ENCODE measurements at places on chromosomes 3 and 15.

GRCh38 chr15:77023576-77024272 is 28.8 kb downstream of the PSTPIP1 start:
- DNase-seq = no peak

- no peak for DNase-seq
These were observed 27.7 kb downstream of the FAH start for GRCh38 chr15:80180468-80180867.

GRCh38 chr3:73656241-73656890 is 31.6 kb upstream of the PDZRN3 start:
- no peak for DNase-seq

DNA sequence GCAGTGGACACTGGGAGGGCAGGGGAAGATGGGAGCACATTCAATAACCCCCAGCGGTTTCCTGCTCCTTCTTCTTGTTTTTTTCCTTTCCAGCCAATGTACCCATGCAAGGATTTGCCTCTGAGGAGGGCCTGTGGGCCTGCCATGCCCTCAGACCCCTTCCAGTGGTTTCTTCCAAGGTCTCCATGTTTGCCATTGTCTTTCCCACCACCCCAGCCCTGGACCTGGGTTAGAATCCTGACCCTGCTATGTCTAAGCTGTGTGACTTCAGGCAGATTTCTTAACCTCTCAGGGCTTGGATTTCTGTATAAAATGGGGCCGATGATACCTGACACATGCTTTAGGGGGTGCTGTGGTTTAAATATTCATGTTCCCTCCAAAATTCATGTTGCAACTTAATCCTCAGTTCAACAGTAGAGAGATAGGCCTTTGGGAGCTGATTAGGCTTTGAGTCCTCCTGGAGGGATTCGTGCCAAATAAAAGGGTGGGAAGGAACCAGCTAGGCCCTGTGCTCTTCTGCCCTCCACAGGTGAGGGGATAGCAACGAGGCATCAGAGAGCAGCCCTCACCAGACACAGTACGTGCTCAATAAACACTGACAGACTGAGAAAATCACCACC is 46.3 kb upstream of the FLNB start:
- DNase-seq = no peak

DNA sequence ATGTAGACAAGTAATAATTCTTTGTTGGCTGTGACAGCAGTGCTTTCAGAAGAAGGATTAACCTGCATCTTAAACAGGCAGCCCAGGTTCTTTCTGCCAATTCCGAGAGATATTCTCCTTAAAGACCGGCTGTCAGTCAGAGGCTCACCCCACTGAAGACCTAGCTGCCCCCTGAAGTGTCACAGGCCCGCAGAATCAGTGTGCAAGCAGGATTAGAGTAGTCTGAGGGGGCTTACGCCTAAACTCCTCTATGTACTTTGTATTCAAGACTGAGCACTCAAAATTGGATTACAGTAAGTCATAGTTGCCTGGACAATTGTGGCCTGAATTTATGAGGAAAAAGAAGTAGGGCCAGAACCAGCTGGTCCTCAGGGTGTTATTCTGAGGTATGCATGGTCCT is 342.9 kb downstream of the CLSTN2 start:
- no peak for DNase-seq

DNA sequence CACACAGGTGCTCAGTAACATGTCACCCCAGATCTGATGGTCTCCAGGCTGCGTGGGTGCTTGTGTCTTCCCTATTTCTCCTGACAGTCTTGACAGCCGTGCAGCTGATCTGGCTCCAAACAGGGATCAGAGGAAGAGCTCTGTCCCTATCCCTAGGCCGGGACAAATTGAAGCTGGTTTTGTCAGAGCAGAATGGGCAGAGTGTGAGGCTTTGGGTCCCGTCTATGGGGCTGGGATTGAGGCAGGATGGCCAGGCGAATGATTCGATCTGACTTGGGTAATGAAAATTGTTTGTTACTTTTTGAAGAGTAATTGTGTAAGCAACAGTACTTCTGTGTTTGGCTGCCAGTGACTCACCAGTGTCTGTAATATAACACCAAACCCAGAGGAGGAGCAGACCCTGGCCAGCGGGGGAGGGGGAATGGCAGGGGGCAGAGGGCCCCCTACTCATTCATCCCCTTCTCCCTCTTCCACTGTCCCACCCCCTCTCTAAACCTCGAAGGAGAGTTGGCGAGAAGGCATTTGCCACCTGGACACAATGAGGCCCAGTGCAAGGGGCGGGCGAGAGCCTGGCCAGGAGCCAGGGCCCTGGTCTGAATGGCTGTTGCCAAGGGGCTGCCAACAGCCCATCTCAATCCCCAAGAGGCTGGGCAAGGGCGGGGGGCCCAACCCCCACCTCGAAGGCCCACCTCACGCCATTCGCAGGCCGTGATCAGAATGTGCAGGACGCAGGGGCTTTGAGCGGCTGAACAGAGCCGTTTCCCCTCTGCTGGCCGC is 4.9 kb upstream of the MAGEF1 start:
- no peak for DNase-seq

- no peak for DNase-seq
These were observed 136.6 kb downstream of the TMCC1 start for GRCh38 chr3:129756871-129757270.

DNA sequence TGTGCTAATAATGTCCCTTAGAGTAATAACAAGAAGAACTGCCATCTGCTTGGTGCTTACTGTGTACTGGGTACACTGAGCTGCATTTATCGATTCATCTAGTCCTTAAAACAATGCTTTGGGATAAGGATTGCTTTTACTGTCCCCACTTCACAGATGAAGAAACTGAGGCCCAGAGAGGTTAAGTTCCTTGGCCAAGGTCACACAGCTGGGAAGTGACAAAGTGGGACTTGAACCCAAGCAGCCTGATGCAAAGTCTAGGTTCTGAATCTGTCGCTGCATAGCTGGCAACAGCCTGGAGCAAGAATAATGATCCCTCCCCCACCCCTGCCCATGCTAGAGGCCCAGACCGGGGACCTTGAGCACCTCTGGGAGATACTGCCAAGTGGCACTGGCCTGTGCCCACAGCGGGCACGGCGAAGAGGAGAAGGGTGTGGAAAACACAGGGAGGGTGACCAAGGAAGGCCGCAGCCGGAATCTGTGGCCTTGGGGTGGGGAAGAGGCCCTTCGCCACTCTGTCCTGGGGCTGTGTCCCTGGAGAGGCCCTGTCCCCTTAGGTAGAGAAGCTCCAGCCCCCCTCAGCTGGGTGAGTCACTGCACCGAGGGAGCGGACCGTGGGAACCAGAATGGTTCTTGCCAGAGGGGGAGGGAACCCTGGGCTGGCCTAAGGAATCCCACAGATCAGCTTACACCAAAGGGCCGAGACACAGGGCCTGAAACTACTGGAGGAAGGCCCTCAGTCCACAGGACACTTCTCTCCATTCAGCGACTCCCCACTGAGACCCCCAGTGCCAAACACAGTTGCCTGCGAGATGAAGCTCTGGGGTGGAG is 3.5 kb downstream of the PLXND1 start:
- DNase-seq = no peak

DNA sequence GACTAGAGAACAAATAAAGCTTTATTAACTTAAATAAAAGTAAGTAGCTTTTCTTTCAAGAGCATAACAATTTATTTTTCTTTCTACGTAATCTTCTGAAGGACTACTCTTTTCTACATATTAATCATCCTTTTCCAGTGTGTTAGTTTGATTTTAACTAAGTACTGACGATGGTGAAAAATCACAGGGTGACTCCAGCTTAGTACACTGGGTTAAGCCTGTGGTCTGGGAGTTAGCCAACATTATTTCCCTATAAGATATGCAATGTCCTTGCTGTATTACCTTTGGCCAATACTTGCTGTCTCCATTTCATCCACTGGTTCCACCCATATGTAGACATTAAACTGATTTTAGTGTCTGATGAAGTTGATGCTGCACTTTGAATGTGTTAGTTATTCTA is 508.6 kb upstream of the SUCLG2 start:
- no peak for DNase-seq

DNA sequence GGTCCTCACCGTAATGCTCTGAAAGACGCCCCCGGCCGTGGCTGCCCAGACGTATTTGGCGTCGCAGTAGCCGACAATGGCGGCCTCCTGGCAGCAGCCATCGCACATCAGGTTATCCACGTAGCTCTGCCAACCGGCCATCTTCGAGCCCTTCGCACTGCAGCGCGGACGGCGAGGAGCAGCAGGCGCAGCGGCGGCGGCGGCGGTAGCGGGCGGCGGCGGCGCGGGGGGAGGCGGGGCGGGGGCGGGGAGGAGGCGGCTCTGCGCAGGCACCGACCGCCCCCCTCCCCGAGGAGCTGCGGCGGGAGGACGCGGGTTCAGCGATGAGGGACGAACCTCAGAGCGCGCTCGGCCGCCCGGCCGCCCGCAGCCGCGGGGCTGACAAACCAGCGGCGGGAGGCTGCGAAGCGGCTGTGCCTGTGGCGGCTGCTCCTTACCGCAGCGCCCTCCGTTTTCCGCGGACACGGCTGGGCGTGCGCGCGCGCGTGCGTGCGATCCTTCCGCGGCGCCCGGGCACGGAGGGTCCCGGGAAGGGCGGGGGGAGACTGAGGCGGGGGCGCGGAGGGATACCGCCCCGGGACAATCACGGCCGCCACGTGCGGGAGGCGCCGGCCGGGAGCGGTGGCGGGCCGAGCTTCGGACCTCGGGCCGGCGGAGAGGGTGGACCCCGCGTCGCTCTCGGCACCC is at the start of gene PFN2:
Gene PFN2 (minus strand): TSS at position 180 of the 687 bp plus-strand sequence. CDS start 39 bp downstream, at position 141.
- no peak for DNase-seq

DNA sequence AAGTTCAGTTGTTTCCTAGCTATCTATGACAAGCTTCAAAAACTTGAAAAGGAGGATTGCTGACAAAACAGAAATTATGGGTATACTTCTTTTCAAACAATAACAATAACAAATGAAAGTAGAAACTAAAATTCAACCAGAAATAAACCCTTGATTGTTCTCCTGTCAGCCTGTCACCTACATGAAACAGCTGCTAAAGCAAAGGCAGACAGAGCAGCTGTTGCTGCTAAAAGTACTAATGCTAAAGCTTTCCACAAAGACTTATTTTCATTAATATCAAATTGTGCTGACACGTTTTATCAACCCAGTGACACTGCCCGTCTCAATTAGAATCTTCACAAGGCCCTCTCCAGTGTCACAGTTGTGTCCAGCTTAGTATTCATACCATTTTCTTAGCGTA is 533.2 kb upstream of the GBE1 start:
- no peak for DNase-seq

- no peak for DNase-seq
These were observed 98.4 kb upstream of the MYZAP start for GRCh38 chr15:57493351-57493750.

DNA sequence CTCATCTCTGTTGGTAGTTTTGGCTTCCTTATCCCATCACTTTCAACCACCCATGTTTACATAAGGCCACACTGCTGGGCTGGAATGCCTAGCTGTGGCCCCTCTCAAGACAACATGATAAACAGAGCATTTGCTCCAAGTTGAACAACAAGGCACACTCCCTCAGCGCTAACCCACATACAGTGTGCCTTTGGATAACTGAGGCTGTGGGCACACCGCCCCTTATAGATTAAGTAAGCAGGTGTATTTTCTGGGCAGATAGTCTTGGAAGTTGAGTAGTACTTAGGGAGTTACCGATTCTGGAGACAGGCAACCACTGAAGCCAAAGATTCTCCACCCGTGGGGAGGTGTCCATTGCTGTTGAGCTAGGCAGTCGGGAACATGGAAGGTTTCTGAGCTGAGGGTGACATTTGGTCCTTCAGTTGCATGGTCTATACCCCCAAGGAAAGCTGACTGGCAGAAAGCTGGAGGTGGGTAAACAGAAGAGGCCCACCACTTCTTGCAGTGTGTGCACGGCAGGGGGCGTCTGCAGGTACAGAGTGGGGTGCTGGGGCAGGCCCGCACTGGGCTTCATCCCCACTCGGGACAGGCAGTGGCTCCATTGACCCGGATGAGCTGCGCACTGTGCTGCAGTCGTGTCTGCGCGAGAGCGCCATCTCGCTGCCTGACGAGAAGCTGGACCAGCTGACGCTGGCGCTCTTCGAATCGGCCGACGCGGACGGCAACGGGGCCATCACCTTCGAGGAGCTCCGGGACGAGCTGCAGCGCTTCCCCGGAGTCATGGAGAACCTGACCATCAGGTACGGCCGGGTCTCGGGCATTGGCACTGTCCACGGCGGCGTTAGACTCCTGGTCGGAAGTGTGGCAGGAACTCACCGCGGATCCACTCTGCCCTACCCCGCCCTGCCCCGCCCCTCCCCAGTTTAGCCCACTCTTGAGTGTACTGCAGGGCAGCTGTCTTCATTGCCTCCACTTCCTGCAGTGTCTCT is 16.8 kb downstream of the NOX5 start:
- no peak for DNase-seq

DNA sequence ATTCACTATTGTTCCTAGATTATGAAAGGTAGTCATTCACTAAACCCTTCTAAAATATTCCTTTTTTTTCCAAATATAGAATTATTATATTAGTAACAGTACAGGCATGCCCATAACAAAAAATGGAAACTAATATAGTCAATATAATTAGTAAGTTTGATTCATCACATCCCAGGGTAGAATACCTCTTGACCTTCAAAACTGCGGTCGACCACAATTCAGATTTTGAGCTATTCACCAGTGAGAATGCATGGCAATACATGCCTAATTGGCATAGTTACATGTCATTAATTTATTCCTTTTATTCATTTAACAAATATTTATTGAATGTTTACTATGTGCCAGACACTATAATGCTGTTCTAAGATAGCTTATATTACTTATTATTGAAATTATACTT is 98.0 kb downstream of the CHL1 start:
- no peak for DNase-seq

- DNase-seq = no peak
These were observed 31.6 kb upstream of the UBXN7 start for GRCh38 chr3:196463804-196464203.

- no peak for DNase-seq
These were observed 123.0 kb upstream of the EIF1B start for GRCh38 chr3:40186508-40186907.

GRCh38 chr15:62145015-62145735 is 19.9 kb downstream of the C2CD4B start:
- no peak for DNase-seq

DNA sequence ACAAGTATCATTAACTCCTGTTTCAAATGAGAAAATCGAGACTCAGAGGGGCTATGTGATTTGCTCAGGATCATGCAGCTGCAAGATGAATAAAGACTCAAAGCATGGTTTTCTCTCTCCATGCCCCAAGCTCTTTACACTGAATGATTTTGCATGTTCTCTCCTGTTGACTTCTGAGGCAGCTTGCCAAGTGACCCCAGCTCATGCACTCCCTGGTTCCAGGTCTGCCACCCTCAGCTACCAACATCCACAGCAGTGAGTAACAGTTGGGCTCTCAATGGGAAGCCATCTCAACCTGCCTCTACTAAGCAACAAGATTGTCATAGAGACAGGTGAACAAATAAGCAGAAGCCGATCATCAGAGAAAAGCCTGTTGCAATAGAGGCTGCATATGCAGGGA is 116.9 kb upstream of the GADL1 start:
- DNase-seq = no peak

GRCh38 chr15:85354461-85354860 is 25.9 kb upstream of the AKAP13 start:
- no peak for DNase-seq

GRCh38 chr15:84762840-84763572 is 14.6 kb downstream of the ZNF592 start:
- DNase-seq = no peak

- DNase-seq = no peak
These were observed 104.1 kb upstream of the LPP start for GRCh38 chr3:188049606-188050530.

GRCh38 chr3:72615776-72616175 is 232.5 kb downstream of the SHQ1 start:
- DNase-seq = no peak

GRCh38 chr3:28103861-28104260 is 137.6 kb upstream of the CMC1 start:
- DNase-seq = no peak

Measured in cortex of kidney (tissue), 1 donor.